IPS DF 6.9 (cell line): ENCODE measurements at places on chromosomes 2 and 18.

DNA sequence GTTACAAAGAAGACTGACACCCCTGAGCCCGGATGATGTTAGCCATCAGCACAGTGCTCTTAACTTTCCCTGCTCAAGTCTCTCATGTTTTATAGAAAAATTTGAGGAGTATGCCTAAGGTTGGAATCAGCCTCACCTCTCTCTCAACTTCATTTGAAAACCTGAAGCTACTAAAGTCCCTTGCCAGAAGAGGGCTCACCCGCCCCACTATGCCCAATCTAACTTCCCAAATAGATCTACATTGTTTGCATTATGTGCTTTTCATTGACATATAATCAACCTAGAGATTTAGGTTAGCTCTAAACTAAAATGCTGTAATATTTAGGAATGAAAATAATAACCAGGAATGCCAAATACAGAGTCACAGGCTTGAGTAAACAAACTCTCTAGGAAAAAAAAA, 305.4 kb downstream of the NCKAP5 start:
- DNase-seq: no peak

DNA sequence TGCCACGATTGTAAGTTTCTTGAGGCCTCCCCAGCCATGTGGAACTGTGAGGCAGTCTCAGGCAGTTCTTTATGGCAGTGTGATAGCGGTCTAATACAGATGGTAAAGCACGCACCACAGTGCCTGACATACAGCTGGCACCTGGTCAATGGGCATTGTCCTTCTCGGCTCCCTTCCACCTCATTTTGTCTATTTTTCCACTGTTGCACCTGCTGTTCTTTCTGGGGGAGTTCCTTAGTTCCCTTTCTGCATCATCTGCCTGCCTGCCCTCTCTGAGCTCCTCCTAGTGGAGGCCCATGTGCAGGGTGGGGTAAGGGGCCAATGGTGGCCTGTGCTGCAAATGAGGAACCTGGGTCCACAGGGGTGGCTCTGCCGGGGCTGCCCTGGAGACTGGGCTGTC, 157.6 kb downstream of the LPIN1 start:
- no peak for DNase-seq

DNA sequence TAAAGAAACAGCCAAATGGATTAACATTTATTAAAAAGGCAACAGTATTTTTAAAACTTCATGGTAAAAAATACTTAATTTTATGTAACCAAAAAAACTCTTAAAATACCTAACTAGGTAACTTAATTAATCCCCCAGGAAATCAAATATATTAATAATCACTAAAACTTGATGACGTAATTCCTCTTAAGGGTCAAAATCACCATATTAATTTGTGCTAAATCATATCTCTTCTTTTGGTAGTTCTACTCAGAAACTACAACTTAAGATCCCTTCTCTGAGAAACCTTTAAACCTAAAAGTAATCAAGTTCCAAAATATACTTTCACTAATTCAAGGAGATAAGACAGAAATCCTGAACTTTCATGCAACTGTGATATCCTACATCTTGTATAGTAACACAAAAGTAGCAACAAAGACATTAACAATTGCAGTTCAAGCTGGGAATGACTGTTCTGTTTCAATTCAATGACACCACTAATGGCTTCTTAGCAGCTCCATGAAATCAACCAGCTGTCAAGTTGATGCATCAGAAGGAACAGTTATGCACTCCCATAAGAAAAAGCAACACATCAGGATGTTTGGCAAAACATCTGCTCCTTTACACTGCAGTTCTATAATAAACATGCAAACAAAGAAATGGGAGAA, 4.0 kb downstream of the BAZ2B start:
- DNase-seq: no peak

DNA sequence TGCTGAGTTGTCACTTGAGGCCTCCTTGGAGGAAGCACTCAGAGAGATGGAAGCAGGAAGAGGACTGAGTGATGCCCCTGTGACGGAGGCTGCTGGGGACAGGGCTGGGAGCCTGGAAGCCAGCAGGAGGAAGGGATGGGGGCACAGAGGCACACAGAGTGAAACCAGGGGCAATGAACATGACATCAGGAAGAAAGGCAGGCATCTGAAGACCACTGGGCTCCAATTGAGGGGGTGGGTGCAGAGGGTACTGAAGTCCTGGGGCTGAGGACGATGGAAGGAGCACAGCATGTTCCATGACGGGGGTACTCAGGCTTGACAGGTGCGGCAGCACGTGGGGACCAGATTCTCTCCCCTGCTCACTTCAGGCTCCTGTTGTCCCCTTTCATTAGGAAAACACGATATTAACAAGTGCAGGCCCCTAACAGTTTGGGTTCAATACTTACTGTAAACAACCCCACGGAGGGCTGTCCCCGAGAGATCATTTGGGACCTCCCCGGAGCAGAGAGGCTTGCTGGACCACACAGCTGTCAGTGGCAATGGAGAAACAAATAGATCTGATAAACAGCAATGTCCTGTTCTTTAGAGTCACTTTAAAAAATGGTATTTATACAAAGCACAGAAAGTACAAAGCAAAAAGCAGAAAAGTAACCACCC, 8.7 kb downstream of the INPP5D start:
- no peak for DNase-seq

GRCh38 chr2:224646242-224646846, 61.2 kb upstream of the CUL3 start:
- peak; percentile 35 for DNase-seq

DNA sequence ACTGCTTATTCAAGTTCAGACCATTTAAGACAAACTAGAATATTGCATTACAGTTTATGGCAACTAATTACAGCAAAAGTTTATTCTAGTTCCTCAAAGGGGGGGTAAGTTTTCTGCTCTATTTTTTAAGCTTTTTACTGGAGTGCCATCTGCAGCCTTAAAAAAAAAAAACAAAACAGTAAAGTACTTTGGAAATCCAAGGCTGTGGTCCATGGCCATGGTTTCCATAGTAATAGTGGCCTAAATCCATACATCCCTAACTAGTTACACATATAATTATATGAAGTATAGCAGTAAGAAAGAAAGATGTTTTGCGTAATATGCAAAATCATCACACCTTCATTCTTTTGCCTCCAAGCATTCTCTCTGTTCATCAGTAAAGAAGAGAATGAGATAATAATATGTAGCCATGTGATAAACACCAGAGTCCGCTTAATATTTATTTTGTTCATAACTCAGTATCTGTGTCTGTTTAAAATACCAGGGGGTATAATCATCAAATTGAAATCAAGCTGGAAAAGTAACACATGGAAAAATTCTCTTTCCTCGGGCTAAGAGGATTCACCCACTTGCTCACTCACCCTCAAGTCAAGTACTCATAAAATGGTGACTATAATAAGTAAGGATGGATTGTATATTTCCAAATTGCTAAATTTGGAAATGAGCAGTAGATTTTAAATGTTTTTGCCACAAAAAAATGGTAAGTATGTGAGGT, 301.1 kb upstream of the RND3 start:
- DNase-seq: no peak
